ENCODE measurements at places on chromosomes 1 and 21.
A peak's percentile ranks its signal among the peaks of the same experiment; 100 is the strongest.

DNA sequence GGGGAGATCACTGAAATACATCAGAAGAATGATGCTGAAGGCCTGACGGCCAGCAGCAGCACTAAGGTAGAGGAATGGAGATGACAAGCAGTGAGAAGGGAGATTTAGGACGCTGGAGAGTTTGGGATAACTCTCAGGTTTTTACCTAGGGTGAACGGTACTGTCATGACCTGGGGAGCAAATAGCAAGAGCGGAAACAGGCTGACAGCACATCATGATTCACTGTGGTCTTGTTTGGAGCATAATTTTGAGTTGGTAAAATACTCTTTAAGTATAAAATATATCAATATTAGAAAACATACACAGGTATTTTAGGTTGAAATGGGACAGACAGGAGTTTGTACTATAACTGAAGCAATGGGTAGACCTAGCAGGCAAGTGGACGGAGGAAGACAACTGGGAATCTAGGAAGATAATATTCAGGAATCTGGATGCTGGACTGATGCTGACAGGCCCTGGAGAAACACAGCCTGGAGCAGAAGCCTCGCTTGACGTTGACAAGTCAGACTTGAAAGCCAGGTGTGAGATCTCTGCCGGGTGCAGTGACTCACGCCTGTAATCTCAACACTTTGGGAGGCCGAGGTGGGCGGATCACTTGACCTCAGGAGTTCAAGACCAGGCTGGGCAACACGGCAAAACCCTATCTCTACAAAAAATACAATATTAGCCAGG lies 33.3 kb downstream of the ALG14 start:
- no peak for DNase-seq

DNA sequence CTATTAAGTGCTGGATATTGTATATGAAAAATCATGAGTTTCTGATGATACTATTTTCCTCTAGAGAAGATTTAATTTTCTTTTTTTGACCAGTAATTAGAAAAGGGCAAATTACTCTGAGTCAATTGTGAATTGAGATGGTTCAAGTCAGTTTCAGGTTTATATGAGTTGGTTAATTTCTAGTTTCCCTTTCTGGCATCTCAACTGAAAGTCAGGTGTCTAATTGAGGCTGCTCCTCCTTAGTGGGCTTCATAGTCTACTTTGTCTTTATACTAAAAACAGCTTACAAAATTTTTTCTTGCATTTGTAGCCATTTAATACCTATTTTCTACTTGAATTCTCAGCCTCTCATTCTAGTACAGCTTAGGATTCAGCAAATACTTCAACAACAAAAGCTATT lies 387.3 kb downstream of the RPS6KC1 start:
- DNase-seq = no peak

- DNase-seq = no peak
Observed at GRCh38 chr1:154329551-154330131, 4.3 kb downstream of the ATP8B2 start.

GRCh38 chr1:175129182-175129581 lies 61.5 kb downstream of the TNN start:
- DNase-seq = no peak

DNA sequence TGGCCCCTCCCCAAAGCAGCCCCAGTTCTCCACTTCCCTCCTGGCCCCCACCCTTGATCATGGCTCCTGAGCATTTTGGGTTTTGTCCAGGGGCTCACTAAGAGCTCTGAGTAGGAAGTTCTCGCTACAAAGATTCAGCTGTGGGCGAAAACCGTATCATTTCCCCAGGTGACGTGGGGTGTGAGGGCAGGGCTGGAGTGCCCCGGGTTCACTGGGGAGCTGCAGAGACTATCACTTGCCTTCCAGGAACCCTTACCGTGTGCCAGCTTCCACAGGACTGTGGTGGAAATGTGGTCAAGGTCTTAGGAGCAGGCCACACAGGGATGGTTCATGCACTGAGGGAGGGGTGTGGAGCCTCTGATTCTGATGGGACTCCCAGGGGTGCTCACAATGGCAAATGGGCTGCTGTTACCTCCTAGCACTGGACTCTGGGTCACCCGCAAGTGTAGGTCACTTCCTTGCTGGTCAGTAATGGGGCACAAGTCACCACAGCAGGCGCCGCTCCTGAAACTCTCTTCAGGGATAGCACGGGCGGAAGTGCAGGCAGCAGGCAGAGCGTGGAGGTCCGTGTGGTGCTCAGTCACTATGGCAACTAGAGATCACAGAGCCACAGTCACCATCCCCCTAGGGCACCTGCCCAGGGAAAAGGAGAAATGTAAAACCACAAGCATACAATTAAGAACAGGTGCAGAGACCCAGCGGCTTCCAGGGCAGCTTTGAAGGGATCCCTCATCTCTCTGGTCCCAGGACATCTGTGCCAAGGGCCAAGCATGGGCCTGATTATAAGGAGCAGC lies 35.4 kb downstream of the RSPH1 start:
- no peak for DNase-seq

GRCh38 chr1:61261595-61261994 lies 179.2 kb downstream of the NFIA start:
- DNase-seq = no peak

DNA sequence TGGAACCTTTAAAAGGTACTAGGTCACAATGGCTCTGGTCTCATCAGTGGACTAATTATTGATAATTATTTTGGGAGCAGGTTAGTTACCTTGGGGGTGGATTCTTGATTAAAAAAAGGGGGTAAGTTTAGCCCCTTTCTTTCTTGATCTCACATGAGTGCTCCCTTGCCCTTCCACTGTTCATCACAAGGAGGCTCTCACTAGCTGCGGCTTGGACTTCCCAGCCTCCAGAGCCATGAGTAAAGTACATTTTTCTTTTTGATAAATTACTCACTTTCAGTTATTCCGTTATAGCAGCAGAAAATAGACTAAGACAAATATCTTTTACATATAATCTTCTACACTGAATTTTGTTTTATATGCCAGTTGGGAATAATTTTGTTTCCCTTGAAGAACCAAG lies 254.8 kb upstream of the DEPDC1 start:
- no peak for DNase-seq

DNA sequence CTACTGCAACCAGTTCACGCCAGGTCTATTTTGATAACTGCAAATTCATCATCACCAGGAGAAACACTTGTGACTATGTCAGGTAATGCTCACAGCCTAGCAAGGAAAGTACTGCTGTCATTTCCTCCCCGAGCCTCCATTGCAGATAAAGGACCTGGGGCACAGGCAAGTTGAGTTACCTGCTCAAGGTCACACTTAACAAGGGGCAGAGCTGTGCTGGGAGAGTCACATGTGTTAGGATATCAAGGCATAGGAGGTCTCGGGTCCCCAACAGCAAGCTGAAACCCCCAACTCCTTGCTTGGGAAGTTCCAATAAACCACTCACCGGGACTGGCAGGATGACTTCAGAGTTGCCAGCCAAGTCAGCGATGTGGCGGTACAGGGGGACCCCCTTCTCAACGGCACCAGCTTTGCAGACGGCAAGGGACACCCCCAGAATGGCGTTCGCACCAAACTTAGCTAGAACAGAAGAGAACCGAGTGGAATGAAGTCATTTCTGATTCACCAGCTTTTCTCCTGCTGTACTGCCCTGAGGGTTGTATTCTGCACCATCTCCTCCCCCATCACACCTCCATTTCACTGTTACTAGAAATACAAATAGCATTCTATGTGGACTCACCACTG lies 11.6 kb downstream of the ENO1 start:
- DNase-seq = no peak

DNA sequence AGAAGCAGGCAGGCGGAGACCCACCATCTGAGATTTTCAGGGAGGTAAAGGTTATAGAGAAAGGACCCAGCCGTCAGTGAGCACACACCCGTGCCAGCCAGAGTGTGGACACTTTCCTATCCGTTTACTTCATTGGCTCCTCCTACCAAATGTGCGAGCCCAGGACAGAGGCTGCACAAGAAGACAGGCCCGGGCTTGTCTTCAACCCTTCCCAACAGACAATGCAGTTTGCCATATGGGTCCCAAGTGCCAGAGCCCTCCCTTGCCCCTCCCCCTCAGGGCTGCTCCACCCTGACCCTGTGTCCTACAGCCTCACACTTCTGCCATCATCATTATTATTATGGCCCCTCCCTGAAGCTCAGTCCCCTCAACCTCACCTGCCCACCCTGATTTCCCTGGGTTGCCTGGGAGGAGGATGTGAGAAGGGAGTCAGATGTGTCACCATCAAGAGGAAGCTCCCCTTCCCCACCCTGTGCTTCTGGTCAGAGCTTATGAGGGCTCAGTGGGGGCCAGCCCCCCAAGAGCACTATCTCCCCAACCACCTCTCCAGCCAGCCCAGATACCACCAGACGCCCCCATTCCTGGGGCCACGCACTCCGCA lies 9.4 kb downstream of the LAPTM5 start:
- DNase-seq = no peak

DNA sequence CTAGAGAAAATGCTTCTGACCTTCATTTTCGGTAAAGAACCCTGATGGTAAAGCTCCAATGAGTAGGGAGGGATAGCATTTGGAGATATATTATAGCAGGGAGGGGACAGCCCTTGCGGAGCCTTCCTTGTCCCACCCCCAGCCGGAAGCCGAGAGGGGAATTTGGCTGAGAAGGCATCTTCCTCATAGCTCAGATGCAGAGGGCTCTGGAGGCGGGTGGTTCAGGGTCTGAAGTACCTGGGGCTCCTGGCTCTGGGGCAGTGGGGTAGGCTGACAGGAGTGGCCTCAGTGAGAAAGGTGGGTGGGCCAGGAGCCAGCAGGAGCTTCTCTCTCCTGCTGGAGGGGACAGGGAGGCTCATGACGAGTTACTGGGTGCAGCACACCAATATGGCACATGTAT lies 88.0 kb upstream of the IFFO2 start:
- no peak for DNase-seq

- no peak for DNase-seq
Observed at GRCh38 chr1:206631085-206631509, 4.2 kb upstream of the DYRK3 start.

DNA sequence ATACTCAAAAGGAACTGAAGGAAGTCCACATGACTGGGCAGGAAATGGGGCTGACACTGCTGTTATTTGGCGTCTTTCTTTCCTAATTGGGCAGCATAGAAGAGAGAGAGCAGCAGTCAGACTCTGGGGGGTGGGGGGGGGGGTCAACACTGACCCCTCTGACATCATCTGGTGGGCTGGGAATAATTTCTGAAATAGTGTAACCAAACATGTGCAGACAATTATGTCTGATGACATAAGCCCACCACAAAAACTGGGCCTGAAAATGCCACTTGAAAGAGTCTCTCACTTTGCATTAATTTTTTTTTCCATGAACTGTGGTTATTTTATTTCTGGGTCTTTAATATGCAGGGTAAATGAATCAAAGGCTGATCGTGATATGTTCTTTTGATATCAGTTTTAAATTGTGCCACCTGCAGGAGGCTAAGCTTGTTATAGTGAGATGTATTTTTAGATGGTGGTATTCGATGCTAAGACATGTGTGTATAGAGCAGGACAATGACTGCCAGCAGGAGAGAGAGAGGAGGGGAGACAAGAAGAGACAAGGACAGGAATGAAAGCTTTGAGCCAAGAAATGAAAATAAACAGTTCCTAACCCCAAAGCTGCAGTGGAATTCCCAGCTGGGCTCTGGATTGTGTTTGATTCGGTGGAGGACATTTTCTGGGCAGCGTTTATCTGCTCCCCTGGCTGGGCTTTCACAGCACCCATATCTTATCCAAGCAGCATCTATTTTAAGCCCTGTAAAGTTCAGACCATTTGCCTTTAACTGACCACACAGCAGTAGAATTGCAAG lies 264.7 kb downstream of the PBX1 start:
- DNase-seq = no peak

GRCh38 chr1:221620437-221621384 lies 121.2 kb downstream of the DUSP10 start:
- DNase-seq = no peak

- DNase-seq = no peak
Observed at GRCh38 chr1:159860456-159860855, 2.0 kb downstream of the VSIG8 start.

GRCh38 chr1:247506831-247507230 lies 29.4 kb downstream of the OR2C3 start:
- no peak for DNase-seq

DNA sequence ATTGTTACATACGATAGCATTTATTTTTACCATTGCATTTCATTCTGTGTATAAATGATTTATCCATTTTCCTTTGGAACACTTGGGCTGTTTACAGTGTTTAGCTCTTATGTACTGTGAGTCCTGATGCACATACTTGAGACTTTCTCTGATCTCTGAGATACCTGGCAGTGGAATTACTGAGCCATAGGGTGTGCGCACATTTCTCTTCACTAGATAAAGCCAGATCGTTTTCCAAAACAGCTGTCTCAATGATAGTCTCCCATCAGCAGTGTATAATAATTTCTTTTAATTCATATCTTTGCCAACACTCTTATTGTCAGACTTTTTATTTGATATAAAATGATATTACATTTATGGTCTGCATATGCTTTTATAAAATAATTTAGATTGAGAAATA lies 66.2 kb downstream of the VPS13D start:
- DNase-seq = no peak

DNA sequence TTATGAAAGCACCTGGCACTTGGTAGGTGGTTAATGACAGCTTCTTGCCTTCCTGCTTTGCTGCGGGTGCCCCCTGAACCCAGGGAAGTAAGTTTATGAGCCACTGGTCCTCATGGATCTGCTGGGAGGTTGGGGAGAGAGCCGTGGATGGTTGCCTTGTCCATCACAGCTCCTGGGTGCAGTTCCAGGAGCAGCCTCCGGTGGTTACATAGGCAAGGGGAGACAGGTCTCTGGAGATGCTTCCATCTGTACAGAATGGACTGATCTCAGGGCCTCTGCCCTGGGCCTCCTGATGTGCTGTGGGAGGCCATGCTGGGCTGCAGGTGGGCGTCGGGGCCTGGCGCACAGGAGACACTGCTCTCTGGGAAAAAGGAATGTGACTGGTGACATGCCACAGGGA lies 31.6 kb upstream of the ARHGEF10L start:
- DNase-seq = no peak

- no peak for DNase-seq
Observed at GRCh38 chr1:57752843-57753242, 329.0 kb upstream of the DAB1 start.

- DNase-seq = peak; percentile 86
Observed at GRCh38 chr1:70486676-70487458, 75.8 kb downstream of the CTH start.

- DNase-seq = no peak
Observed at GRCh38 chr1:110018396-110018795, 16.0 kb upstream of the STRIP1 start.

DNA sequence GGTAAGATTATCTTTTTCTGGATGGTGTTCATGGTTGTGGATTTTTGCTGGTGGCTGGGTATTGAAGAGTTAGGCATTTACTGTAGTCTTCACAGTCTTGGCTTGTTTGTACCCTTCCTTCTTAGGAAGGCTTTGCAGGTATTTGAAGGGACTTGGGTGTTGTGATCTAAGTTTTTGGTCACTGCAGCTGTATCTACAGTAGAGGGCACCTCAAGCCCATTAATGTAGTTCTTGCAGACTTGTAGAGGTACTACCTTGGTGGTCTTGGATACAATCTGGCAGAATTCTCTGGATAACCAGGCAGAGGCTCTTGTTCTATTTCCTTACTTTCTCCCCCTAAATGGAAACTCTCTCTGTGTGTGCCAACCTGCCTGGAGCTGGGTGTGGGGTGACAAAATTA lies 155.8 kb upstream of the BRINP3 start:
- no peak for DNase-seq
